Iris pigment epithelial cell (primary cell): ENCODE measurements at places on chromosomes 13 and 19.

DNA sequence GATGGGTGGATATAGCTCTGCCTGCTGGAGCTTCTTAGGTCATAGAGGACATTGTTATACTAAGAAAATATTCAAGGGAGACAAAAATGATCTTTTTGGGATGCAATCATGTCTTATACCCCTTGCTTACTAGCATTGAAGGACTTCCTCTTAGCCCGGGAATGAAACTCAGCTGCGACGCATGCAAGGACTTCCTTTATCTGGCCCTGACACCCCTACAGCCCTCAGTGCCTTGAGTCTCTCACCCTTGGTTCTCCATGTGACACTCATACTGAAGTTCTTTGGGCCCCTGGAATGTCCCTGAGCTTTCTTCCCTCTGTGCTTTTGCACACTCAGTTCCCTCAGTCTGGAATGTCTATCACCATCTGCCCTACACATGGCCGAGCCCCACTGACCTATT, 72.5 kb upstream of the MTIF3 start:
- no peak for DNase-seq

GRCh38 chr19:17889609-17890214, 18.0 kb downstream of the SLC5A5 start:
- peak; percentile 52 for DNase-seq

GRCh38 chr13:26442541-26442940, 114.9 kb upstream of the WASF3 start:
- peak; percentile 57 for DNase-seq

- no peak for DNase-seq
These were observed 425 bp upstream of the COLGALT1 start for GRCh38 chr19:17554968-17555479.

DNA sequence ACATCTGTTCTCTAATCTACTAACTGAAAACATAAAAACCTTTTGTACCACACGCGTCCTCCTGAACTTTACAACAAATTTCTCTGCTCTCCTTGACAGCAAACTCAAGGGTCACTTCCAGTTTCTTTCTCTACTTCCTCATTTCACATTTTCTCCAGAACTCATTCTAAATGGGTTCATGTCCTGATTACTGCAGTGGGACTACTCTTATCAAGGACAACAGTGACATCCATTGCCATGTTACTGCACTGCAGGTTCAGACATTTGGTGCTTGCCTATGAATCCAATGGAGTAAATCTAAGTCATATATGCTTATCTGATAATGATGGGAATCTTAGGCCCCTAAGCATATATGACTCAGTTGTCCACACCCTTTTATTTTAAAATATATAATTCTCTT, 35.3 kb downstream of the FPR3 start:
- DNase-seq = peak; percentile 1

GRCh38 chr19:15986701-15987100, 37.9 kb downstream of the OR10H4 start:
- DNase-seq = no peak
